ENCODE measurements at places on chromosomes 6 and 20.
A peak's percentile ranks its signal among the peaks of the same experiment; 100 is the strongest.

DNA sequence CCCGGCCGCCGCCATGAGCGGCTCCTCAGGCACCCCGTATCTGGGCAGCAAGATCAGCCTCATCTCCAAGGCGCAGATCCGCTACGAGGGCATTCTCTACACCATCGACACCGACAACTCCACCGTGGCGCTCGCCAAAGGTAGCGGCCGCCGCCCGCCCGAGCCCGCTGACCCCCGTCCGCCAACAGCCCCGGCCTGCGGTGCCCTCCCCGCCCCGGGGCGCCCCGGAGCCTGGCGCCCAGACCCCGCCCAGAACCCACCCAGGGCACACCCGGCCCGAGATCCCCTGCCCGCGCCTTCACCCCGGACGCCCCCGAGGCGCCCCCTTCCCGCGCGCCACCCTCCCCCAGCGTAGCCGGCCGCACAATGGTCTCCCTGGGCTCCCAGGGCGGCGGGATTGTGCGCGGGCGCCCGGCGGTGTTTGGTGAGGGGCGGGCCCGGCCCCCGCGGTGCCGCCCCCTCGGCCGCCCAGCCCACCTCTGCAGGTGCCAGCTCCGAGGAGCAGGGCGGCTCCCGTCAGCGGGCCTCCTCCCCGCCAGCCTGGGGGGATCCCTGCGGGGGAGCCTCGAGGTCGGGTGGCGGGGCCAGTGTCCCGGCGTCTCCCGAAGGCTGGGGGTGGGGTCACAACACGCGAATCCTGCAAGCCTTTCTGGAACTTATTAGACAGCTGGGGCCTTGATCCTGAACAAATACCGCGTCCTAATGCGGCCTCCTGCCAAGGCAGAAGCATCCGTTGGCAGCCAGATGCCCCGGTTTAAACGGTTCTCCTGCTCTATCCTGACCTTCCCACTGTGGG lies 577 bp downstream of the LSM14B start:
- DNase-seq: peak; percentile 21

- DNase-seq: peak; percentile 64
Observed at GRCh38 chr20:37615340-37616109, 78.3 kb upstream of the CTNNBL1 start.

DNA sequence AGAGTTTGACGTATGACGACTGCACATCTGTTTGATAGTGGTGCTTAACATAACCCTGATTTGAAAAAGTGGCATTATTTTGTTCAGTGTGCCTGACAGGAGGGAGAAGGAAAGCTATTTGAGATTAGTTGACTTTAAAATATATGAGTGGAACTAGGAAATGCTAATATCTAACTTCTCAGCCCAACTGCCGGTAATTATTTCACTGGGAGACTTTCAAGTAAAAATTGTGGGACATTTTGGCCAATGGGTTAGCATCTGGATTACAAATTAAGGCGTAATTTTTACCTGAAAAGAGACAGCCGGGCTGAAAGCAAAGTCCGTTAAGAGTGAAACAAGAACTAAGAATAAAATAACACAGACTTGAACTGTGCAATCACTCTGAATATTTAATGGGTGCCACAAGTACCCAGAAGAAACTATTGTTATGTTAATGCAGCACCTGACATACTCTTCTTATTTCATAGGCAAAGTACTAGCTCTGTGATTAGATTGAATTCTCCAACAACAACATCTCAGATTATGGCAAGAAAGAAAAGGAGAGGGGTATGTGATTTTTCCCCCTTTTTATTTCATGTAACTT lies 2.0 kb downstream of the HEY2 start:
- DNase-seq: no peak

DNA sequence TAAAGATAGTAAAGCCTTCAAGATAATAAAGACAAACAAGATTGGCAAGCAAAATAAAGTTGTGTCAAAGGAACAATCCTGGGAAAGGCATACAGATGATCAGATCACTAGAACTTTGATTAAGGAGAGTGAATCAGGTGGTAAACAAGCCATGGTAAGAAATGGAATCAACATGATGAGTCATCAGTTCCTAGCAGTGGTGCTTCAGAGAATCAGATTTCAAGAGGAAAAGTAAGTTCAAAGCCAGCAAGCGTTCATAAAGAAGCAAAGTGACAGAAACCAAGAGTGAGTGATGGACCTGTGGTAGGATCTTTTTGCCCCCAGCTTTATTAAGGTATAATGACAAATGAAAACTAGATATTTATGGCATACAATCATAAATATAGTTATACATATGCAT lies 340.4 kb downstream of the TPBG start:
- no peak for DNase-seq

DNA sequence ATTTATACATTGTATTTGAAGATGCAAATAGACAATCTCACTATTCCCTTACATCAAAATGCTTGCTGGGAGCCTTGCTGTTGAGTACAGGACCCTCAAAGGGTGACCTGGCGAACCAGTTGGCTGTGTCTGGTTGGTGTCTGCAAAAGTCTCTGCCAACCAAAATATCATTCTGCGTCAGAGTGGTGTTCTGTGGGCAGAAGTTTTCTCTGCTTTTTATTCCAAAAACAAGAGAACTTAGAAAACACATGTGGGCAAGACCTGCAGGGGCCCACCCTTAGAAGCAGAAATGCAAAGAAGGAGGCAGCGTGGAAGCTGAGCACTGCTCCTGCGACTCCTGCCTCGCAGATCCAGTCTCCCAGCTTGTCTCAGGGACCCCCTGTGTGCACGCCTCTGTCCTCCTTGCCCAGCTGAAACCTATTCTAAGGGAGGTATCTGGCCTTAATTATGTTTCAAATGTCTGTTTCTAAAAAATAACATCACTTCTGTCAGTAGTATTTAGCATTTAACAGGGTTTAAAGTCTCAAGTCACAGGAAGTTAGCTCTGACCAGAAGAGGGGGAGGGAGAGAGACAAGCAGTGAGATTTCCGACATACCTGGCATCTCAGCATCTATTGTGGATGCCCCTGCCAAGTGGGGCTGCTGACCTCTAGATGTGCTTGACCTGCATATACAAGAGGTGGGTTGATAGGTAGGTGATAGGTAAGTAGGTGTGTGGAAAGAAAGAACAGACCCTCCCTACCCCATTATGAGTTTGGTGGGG lies 101.3 kb downstream of the SASH1 start:
- no peak for DNase-seq

GRCh38 chr20:19975901-19976300 lies 41.3 kb upstream of the NAA20 start:
- DNase-seq: no peak

- no peak for DNase-seq
Observed at GRCh38 chr20:42902509-42902908, 287.2 kb downstream of the PTPRT start.

GRCh38 chr20:1341561-1342265 lies 12.8 kb upstream of the SDCBP2 start:
- no peak for DNase-seq

- DNase-seq: no peak
Observed at GRCh38 chr20:37477041-37477440, 44.0 kb upstream of the NNAT start.

DNA sequence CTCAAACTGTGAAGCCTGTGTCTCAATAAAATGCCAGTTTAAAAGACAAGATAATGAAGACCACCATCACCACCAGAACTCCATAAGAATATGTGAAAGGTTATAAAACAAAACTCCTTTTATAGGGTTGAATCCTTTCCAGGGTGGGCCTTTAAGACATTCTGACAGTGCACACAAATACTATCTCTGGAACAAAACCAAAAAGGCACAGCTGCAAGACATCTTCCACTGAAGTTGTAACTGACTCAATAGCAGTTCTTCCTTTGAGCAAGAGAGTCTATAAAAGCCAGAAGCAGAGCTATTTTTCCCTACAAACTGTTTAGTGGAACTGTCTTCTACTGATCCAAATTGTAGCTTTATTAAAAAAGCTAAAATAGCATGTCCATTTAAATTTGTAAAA lies 81.6 kb downstream of the EPB41L2 start:
- DNase-seq: no peak

DNA sequence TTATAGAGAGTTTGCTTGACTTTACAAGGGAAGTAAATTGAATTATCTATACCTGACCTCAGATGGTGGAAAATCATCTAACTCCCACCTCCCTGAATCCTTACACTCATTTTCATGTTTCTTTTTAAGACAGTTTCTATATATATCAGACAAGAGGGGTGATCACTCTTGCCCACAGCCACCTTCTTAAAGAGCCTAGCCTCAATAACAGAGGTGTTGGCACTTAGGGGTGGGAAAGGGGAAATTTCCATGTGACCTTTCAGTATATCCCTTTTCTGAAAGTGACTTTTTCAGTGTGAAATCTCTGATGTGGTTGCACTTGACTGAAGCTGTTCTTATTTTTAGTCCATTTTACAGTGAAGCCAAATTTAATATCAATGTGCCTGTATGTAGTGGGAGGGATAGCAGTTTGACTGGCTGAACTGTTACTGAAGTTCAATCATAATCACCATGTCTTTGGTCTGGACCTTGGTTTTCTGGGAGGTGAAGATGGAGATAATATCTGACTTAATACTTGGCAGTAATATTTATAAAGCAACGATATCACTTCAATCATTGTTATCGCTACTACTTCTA lies 141.3 kb downstream of the MAP3K7 start:
- no peak for DNase-seq

GRCh38 chr6:151784441-151785214 lies 22.9 kb upstream of the ESR1 start:
- no peak for DNase-seq

- DNase-seq: no peak
Observed at GRCh38 chr6:126781582-126781981, 336.9 kb upstream of the RSPO3 start.

DNA sequence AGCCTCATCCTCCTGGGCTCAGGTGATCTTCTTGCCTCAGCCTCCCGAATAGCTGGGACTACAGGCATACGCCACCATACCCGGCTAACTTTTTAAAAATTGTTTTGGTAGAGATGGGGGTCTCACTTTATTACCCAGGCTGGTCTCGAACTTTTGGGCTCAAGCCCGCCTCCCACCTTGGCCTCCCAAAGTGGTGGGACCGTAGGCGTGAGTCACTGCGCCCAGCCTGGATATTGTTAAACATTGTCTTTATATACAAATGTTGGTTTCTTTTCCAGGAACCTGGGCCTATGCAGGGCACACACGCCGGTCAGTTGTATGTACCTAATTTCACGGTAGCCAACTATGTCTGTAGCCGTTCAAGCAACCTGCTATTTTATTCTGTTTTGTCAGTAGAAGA lies 60.1 kb downstream of the SYNJ2 start:
- no peak for DNase-seq

DNA sequence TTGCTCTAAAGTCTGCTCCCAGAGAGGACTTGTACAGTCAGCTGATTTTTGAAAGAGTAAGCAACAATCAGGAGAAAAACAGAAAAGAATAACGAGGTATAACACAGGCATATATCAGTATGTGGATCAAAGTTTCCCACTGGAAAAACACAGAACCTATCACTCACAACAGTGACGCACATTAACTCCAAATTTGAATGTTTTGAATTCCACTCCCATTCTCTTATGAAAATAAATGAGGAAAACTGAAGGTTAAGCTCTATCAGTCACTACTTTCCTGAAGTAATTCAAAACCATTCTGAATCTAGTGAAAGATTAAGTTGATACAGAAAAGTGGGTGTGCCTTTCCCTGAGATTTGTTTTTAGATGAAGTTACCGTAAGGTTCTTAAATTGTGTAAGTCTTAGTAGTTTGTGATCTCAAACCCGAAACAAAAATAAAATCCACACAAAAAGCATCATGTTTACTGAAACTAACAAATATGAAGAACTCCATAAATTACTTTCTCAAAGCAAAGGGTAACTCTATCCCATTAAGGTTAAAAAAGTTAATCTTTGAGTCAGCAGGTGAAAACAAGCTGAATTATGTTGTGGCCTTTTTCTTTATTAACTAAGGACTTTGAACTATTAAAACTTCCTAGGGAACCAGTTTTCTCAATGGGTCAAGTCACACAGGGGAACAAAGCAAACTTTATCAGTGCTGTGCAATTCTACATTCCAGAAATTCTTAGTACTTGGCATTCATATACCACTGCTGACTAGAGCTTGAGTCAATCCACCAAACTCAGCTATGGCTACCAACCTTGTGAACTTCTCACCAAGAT lies 115.7 kb downstream of the OGFRL1 start:
- DNase-seq: no peak

- no peak for DNase-seq
Observed at GRCh38 chr6:4258733-4259132, 123.4 kb upstream of the ECI2 start.

DNA sequence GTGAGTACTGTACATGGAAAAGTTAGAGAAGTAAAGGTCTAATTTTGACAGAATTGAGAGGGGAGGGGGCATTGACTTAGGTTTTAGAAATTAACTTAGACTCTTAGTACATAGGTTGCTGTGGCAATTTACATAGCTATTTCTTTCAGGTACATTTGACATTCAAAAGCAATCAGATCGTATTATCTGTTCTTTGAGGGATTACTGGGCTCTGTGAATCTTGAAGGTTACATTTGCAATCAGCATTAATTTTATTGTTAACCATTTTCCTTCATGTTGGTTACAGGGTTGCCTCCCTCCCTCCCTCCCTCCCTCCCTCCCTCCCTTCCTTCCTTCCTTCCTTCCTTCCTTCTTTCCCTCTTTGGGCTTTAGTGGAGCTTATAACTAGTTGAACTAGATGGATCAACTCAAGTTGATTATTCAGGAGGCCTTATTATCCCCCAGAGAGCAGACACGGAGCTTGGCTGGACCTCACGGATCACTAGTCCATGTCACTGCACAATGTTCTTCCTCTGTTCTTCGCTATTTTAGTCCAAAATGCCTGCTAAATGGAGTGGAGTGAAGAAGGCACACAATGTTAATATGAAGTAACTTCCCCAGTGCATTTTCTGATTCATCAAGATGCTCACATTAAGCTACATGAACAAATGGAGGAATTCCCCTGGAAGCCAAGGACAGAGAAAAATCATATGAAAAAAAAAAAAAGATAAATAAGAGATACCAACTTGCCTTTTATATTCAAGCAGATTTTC lies 87.8 kb downstream of the PLCB4 start:
- DNase-seq: no peak

DNA sequence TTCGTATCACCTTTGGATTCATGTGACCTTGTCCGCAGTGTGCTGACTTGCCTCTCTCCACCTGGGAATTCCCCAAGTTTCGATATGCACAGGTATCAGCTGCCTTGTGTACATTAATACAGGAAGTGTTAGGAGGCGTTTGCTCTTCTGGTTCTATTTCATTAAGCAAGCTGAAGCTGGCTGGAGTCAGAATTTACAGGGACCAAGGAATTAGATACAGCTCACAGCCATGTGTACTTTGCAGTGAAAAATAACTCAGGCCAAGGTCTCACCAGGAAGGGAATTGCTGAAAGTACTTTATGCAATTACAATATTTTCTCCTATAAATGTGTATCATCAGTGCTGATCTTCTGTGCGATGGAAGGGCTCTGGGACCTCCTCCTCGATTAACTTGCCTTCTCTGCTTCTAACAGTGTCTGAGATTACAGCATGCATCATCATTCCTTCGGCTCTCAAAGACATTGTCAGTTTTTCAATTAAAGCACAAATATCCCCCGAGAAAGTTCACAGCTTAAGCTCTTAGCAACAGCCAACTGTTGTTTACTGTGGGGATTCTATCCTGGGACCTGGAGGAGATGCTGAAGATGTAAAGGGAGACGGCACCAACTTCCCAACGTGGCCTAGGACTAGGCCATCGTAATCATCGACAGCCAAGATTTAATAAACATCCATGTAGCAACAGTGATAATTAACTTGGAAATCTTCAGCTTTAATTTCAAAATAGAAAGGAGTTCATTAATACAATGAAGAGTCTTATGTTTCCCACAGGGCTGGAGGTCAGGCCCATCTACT lies 13.8 kb upstream of the TIAM2 start:
- DNase-seq: no peak

Measured in HEK293T (cell line).